ENCODE measurements at places on chromosomes 6 and 20.

- DNase-seq: no peak
Measured at GRCh38 chr6:118134206-118134605, 227.1 kb downstream of the SLC35F1 start.

DNA sequence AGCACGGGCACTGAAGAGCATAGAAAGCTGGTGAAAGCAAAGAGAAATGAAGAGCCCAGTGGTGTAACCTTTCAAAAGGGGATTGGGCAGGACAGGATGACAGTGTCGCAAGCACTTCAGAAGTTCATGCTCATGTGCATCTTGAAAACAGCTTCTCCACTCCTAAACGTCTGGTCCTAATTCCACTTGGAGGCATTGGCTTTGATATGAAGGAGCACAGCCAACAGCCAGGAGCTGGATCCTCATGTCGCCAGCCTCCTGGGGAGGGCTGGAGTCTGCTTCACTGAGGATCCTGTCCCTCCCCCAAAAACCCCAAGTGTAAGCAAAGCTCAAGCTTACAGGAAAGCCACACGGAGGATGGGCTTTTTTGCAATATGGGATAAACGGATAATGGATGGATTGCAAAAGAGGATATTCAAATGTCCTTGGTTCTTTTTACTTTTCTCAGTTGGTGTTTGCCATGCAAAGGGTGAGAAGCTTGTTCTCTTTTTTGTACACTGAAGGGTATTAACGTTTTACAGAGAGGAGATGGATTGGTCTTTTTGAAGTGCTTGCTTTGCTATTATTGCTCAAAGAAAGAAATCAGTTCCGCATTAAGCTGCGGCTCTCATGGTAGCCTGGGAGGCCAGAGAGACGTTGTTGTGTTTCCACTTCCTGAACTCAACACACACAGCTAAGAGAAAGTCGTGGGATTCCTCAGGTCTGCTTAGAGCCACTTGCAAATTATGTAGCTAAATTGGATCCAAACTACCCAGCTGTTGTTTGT, 92.2 kb downstream of the SIM1 start:
- DNase-seq: no peak

GRCh38 chr6:168288781-168289570, 30.6 kb downstream of the DACT2 start:
- no peak for DNase-seq

- DNase-seq: no peak
Measured at GRCh38 chr6:11058406-11058805, 14.3 kb upstream of the ELOVL2 start.

GRCh38 chr20:64265201-64265600, 9.7 kb downstream of the PCMTD2 start:
- DNase-seq: no peak

GRCh38 chr6:11164717-11165646, 53.5 kb upstream of the ERVFRD-1 start:
- DNase-seq: no peak

- DNase-seq: no peak
Measured at GRCh38 chr6:111222341-111222740, 135.0 kb downstream of the SLC16A10 start.

DNA sequence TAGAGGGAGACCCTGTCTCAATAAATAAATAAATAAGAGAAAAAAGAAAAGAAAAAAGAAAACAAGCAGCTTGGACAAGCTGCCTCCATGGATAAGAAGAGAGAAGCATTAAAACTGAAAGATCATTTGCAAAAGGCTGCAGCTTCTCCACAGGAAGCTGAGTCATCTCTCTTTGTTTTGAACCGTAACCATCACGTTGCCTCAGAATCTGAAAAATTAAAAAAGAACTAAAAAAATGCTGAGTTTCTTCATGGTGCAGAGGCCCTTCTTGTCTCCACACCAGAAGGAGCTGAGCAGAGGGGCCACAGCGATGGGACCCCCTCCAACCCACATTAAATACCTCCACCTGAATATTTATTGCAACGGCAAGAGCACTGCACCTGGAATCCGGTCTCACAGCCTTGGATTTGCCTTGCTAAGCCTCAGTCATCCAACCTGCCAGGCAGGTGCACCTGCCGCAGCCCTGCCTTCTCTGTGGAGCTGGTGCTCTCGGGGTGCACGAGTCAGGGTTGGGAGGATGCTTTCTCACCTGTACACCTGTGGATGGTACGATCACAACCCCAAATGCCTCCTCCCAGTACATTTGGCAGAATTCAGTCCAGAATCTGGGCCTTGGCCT, 28.1 kb downstream of the TOX2 start:
- peak; percentile 46 for DNase-seq
